NCI-H526 (cell line): ENCODE measurements at places on chromosomes 2 and 18.

DNA sequence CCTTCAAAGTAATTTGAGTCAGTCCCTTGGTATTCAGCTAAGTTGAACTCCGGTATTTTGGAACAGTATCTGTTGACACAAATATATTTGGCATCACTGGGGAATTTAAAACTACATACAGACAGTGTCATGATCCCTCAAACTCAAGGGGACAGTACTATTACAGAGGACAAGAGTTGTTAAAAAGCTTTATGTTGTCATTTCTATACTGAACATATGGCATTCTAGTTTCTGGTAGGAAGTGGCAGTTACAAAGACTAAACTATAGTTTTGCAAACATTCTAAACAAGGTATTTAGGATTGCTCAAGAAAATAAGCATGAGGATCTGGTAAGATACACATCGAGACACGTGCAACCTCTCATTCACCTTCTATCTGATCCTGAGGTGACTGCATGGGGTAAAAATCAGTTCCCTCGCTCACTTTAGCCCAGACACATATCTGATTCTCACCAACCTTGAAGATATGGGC, 16.6 kb upstream of the CCNYL1 start:
- DNase-seq, result no peak

DNA sequence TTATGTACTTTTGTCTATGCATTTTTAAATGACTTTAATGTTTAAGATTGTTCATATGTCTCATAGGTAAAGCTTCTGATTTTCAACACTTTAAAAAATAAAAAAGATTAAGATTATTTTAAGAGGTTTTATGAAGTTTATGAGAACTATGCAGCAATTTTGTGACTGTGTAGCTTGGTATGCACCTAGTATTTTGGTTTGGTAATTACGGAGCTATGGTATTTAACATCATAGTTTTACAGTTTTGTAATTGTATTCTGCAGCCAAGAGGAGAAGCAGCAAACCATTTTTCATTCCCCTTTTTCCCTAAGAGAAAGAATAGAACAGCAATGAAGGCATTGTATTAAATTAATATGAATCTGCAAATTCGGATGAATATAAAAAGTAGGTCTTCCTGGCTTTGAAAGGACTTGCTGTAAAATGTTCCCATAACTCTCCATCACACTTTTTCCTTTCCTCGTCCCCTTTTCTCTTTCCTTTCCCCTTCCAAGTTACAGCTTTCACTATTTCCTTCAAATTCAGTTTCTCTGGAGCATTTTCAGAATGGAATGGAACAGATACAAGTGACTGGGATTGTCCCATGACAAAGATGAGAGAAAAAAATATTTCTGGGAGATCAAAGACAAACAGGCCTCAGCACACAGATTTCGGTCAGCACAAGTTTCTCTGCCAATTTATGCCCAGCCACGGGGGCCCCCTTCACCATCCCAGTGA, 26.1 kb upstream of the PIEZO2 start:
- no peak for DNase-seq

GRCh38 chr2:109375656-109376055, 238.1 kb downstream of the SEPTIN10 start:
- no peak for DNase-seq

DNA sequence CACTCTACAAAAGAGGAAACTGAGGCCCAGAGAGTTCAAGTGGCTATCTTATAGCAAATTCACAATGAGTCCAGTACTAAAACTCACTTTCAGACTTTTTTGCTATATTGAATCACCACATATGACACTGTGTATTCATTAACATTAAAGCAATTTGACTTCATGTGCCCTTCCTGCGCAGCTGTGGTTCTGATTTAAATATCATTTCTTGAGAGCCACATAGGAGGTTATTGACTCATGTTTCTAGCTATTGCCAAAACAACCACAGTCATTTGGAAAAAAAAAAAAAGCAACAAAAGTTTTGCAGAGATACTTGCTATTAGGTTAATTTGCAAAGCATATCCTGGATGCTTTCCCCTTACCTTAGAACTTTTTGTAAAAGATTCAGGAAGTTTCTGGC, 341.2 kb downstream of the PIK3C3 start:
- DNase-seq, result no peak

DNA sequence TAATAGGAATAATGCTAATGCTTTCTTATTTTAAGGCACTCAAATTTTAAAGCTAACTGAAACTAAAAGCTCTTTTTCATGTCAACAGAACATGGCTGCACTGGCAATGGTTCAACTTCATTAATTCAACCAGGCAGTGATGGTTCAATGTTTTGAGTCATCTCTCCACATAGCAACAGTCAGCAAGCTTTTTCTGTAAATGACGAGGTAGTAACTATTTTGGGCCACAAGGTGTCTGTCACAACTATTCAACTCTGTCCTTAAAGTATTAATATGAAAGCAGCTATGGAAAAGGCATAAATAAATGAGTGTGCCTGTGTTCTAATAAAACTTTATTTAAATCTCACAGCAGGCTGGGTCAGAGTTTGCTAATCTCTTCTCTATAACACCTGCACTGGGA, 1425.6 kb upstream of the PIK3C3 start:
- no peak for DNase-seq

- no peak for DNase-seq
Measured at GRCh38 chr18:55555395-55556027, 32.5 kb downstream of the TCF4 start.

DNA sequence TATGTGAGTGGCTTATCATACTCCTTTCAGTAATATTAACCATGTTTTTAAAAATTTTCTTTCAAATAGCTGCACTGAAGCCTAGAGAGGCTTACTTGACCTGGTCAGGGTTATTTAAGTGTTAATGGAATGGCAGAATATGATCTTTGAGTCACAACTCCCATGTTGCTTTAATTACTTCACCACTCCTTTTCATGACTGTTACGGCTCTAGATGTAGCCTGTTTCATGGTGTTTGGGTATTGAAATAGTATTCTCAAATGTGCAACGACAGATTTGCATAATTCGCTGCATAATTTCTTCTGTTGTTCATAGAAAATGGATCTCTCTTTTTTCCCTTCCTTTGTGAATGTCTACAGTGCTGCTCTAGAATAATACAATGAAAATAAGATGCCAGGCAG, 51.6 kb upstream of the PLA2R1 start:
- peak; percentile 66 for DNase-seq

DNA sequence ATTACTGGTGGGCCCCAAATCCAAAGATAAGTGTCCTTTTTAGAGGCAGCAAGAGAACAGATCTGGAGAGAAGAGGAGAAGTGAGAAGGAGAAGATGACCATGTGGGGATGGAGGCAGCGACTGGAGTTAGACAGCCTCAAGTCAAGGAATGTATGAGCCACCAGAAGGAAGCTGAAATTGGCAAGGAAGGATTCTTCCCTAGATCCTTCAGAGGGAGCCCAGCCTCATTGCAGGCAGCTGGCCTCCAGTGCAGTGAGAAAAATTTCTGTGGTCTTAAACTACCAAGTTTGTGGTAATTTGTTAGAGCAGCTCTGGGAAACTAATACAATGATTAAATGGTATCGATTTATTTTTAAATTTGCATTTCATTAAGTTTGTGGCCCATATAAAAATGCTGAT, 167.9 kb downstream of the NCKAP5 start:
- no peak for DNase-seq

- no peak for DNase-seq
Measured at GRCh38 chr2:55995211-55995610, 71.6 kb upstream of the EFEMP1 start.

- DNase-seq, result no peak
Measured at GRCh38 chr2:40244251-40244650, 207.6 kb downstream of the SLC8A1 start.

DNA sequence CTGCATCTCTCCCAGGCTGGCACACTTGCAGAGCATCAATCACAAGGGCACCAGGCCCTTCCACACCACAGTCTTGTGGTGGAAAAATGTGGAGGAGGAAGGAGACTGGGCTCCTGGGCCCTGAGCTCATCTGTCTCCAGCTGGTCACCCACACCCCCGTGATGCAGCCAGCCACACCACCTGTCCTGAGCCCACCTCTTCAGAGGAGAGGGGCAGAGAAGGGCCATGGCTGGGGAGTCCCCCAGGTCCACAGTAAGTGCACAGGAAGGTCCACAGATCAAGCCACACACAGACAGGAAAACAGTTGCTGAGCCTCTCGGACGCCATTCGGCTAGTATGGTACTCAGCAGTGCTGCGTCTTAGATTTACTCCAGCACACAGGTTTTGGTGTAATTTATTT, 203.5 kb upstream of the SALL3 start:
- no peak for DNase-seq

- DNase-seq, result no peak
Measured at GRCh38 chr2:145861940-145862339, 1342.0 kb upstream of the ZEB2 start.

DNA sequence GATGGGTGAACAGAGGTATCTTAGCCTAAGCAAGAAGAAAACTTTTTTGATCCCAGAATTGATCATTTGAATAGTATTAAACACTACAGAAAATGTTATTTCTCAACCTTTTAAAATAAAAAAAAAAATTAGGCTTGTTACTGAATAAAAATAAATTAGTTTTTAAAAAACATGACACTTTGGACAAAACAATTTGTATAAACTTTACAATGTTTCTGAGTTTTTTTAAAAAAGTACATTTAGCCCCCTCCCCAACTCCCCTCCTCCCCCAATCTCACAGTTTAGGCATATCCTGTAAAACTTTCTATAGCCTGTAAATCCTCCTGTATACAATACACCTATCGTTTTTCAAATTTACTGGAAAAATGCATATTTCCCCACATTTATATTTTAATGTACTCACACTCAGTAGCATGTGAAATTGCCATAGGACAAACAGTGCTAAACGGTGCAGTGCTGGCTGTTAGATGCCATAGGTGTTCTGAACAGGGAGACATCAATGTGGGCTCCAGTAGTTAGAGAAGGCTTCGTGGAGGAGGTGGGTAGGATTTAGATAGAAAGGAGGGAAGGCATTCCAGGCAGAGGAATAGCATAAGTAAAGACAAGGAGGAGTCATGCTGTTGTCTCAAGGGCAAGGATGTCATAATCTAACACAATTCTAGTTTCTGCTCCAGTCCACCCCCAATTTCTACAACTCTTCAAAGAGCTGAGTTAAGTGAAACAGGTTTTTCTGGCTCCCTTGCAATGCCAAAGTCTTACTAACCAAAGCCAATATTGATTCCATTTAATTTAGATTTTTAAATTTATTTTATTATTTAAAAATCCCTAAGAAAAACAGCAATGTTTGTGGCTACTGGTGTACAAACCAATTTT, 50.9 kb downstream of the SP3 start:
- DNase-seq, result no peak

DNA sequence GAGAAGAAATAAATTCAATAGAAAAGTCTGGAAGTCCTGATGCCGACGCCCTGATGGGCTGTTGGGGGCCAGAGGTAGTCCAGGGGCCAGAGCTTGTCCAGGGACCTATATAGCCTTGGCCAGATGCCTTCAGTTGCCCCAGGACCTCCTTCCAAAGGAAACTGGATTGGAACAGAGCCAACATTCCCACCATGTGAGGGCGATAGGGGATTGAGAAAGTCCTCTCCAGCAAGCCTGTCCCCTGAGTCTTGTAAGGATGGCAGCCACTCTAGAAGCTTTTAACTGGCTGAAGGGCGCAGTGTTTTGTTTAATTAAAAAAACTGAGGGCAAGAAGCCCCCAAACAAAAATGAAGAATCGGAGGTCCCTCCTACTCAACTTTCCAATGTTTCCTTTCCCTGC, 54.9 kb upstream of the CDCA7 start:
- no peak for DNase-seq

- DNase-seq, result no peak
Measured at GRCh38 chr2:207944334-207944733, 81.0 kb downstream of the PLEKHM3 start.

DNA sequence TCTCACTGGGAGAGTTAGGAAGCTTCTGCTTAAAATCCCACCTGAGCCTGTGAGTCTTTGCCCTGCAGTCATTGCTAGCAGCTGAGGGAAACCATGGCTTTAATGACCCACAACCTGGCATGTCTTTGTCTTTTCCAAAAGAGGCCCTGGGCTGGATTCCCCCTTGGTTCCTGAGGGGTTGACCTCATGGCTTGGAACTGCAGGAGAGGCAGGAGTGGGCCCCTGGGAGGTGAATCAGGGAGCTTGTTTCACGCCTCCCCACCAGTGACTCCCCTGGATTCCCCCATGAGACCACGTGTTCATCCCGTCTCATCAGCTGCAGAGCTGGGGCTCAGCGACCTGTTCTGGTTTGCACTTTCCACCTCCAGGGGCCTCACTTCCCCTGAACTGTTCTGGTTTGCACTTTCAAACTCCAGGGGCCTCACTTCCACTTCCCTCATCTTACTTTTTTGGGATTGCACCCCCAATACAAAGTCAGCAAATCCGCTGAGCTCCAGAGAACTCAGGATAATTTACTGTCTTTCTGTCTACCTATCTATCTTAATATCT, 58.5 kb upstream of the TMEM18 start:
- no peak for DNase-seq

DNA sequence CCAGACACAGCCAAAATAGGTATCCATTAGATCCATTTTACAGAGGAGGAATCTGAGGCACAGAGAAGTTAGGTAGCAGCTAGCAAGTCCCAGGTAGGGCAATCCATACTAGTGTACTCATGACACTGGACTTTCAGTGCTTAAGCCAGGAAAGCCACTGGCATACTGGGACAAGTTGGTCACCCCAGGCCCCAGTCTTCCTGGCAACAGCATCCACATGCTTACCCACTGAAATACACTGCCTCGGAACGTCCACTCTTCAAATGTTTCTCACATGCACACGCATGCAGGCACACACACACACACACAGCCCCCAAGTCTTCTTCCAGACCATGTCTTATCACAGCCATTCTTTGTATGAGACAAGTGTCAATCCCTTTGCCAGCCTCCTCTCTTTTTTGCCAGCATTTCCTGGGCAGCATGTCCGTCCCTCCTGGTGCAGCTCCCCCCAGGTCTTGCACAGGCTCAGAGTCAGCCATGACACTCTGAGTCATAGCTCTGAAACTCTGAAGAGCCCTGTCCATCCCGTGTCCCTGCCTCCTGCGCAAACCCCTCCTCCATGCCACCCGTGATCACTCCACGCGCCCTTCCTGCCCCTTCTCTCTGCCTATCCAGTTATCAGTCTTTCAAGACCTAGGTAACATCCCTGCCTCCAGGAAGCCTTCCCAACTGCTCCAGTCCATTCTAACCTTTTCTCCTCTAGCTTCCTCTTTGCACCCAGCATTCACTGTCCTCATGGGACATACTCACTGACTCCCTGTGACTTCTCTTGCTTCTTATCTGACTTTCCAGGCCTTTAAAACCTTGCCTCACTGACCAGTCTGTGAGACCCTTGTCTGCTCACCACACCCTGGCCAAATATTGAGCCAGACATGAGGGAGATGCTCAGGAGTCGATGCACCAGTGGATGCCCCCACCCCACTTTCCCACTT, 10.9 kb upstream of the TEX261 start:
- DNase-seq, result no peak

DNA sequence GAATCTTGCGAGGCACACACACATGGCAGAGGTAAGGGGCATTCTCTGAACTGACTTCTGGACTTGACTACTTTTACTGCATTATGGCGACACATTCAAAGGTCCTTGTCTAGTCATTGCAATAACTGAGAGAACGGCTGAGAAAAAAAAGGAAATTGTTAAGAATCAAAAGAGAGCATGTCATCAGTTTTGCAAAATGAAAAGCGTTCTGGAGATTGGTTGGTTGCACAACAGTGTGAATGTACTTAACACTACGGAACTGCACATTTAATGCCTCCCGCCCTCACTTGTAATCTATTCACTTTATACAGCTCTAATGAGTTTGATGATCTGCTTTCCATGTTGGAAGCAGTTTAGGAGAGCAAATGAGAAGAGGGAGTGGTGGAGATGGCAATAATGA, 68.5 kb upstream of the NFU1 start:
- DNase-seq, result no peak

- no peak for DNase-seq
Measured at GRCh38 chr18:36772241-36772723, 56.5 kb downstream of the TPGS2 start.

GRCh38 chr2:189440644-189440946, 679 bp upstream of the WDR75 start:
- DNase-seq, result no peak
